Right lobe of liver (tissue), 6 donors: ENCODE measurements at places on chromosomes 12 and 14. TPM values are rescaled to one million over a fixed set of nuclear protein-coding genes. Genes with fewer than 3 reads are reported as not detected.

Gene MANSC4
- total RNA-seq, result not detected

Gene COX8C
- total RNA-seq, result not detected

Gene CCDC175
- total RNA-seq, result not detected

Gene ITGA5
- 75.6 TPM for total RNA-seq

Gene CNTN1
- 0.65 TPM for total RNA-seq

Gene BCL11B
- total RNA-seq, result 0.61 TPM

Gene PKP2
- total RNA-seq, result 20.2 TPM

Gene DIO2
- total RNA-seq, result not detected

Gene APOF
- 256 TPM for total RNA-seq

Gene SLC2A14
- 1.4 TPM for total RNA-seq

Gene ADCY4
- total RNA-seq, result 7.2 TPM

Gene UNG
- total RNA-seq, result 42.7 TPM

Gene PRKD1
- total RNA-seq, result 5.1 TPM

Gene CRADD
- 17.2 TPM for total RNA-seq

Gene CLEC9A
- not detected for total RNA-seq

Gene KCNC2
- total RNA-seq, result not detected

Gene PIWIL1
- total RNA-seq, result not detected

Gene VWF
- total RNA-seq, result 13.4 TPM

Gene TMTC3
- total RNA-seq, result 9.5 TPM

Gene NEUROD4
- not detected for total RNA-seq

Gene OR4E2
- not detected for total RNA-seq

Gene MYL2
- 1.1 TPM for total RNA-seq

Gene ZFHX2
- 0.83 TPM for total RNA-seq

Gene TMEM119
- total RNA-seq, result not detected

Gene SOCS4
- 5.5 TPM for total RNA-seq

Gene COCH
- total RNA-seq, result not detected

Gene IFNG-AS1
- not detected for total RNA-seq
